ENCODE measurements at places on chromosomes 16 and 17. TPM values are rescaled to one million over a fixed set of nuclear protein-coding genes. Genes with fewer than 3 reads are reported as not detected.
A peak's percentile ranks its signal among the peaks of the same experiment; 100 is the strongest.

Gene TANC2
- total RNA-seq = 41.7 TPM

Gene GINS3
- total RNA-seq = 9.3 TPM

Gene MYH13
- 0.09 TPM for total RNA-seq

Gene KRT16
- not detected for total RNA-seq

Gene SLC7A5
- 7.4 TPM for total RNA-seq

Gene INO80E
- total RNA-seq = 83.7 TPM

Gene UBFD1
- total RNA-seq = 277 TPM

Gene LRRC75A
- 23.1 TPM for total RNA-seq

Gene SEPTIN12
- total RNA-seq = 1.7 TPM

Gene EPX
- not detected for total RNA-seq

Gene NOG
- total RNA-seq = 45.5 TPM

Gene EFCAB13
- total RNA-seq = 5.9 TPM

Gene TLCD3A
- 16.4 TPM for total RNA-seq

Gene CCDC137
- 16.9 TPM for total RNA-seq

- no peak for DNase-seq
Measured at GRCh38 chr17:43135454-43135819, 10.3 kb upstream of the BRCA1 start.

- DNase-seq = peak; percentile 69
Measured at GRCh38 chr16:52912565-52913173, 140.0 kb downstream of the CHD9NB start.

- DNase-seq = no peak
Measured at GRCh38 chr16:48597563-48598387, 12.2 kb downstream of the N4BP1 start.

DNA sequence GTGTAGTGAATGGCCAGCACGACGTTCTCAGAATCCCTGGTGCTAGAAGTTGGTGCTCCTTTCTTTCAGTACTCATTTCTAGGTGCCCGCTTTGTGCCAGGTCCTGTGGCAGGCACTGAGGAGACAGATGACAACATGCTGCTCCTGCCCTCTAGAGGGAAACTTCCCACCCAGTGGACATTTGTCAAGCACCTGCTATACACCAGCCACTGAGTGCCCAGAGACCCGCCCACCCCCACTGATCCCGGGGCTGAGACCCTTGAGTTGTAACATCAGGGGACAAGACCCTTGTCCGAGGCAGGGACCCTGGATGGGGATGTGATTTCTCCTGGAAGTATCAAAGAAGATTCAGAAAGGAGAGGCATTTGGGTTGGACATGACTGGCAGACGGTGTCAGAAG is 25.1 kb downstream of the UNC13D start:
- DNase-seq = no peak

GRCh38 chr17:27315796-27316465 is 22.0 kb downstream of the WSB1 start:
- DNase-seq = no peak

GRCh38 chr17:74161503-74161875 is 42.0 kb upstream of the RPL38 start:
- DNase-seq = no peak

- DNase-seq = no peak
Measured at GRCh38 chr16:13205352-13205751, 304.0 kb downstream of the SHISA9 start.

- DNase-seq = no peak
Measured at GRCh38 chr16:24139282-24139681, 116.9 kb upstream of the CACNG3 start.

DNA sequence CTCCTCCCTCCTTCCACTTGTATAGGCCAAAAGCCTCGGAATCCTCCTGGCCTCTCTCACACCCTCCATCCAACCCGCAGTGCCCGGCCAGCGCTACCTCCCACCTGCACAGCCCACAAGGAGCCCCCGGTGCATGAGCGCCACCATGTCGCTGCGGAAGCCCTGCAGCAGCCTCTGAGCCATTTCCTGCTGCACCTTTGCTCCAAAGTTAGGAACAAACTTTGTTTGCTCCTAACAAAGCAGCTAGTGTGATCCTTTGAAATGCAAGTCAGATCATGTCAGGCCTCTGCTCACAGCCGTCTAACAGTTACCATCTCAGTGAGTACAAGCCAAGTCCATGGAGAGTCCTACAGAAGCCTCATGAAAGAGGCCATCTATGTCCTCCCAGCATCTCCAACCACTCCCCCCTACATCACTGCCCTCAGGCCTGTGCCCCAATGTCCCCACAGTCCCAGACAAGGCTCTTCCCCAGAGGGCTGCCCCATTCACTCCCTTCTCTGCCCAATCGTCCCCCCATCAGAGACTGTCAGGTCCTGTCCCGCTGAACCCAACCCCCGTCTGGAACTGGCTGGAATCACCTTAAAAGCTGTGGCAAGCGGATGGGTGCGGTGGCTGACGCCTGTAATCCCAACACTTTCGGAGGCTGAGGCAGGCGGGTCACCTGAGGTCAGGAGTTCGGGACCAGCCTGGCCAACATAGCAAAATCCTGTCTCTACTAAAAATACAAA is 7.5 kb downstream of the DCAKD start:
- no peak for DNase-seq

DNA sequence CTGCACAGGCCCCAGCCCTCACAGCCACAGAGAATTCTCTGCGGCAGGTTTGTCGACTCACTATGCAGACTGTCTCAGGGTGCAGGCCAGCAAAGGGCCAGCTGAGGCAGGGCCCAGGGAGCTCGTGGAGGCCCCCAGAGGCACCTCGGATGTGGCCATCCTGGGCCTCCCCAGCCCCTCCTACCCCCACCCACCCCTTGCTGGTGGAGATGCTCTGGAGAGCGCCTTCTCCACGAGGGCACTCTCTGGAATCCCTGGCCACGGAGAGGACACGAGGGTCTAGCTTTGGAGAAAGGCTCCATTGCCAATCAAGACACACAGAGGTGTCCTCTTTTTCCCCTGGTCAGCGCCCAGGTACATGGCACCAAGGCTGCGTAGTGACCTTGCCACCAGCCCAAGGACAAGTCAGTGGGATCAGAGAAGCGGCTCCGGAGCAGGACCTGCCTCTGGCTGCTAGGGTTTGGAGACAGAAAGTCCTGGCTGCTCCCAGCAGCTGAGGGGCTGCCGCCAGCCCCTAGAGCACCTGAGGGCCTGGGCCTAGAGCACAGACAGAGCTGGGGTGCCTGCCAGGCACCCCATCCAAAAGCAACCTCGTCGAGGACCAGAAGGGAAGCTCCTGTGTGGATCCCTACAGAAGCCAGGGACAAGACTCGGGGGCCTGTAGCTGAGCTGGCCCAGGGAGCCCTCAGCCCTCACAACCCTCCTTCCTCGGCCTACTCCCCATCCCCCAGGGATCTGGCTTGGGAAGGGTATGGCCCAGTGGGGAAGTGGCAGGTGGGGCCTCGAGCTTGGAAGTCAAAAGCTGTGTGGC is 18.7 kb downstream of the ARL2BP start:
- no peak for DNase-seq

- no peak for DNase-seq
Measured at GRCh38 chr16:58536278-58536677, 21.0 kb downstream of the SETD6 start.

DNA sequence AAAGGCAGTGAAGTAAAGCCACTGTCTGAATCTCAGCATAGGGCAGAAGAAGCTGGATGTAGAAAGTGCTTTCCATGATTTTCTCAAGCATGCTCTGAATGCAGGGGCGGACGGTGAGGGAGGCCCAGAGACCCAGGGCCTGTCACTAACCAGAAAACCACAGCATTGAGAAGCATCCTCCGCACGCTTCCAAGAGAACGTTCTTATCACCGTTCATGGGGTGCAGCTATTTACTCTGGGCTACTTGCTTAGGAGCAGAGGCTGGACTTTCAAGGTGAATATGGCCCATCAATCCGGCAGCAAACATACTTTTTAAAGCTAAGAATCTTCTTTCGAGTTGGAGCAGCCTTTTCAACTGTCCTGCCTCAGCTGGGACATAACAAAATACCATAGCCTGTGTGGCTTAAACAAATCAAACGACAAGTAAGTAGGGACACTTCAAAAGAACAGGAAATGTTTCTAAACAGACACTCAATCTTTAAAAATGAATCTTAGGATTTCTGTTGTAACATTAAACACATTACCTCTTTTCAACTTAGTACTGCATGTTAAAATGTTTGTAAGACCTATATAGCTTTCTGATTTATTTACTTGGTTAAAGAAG is 46.5 kb upstream of the CDRT4 start:
- no peak for DNase-seq

GRCh38 chr16:72983241-72983640 is 64.7 kb downstream of the ZFHX3 start:
- no peak for DNase-seq

- DNase-seq = no peak
Measured at GRCh38 chr16:23847948-23848347, 12.2 kb downstream of the PRKCB start.

- no peak for DNase-seq
Measured at GRCh38 chr16:60815865-60816264, 1220.4 kb downstream of the CDH8 start.

- DNase-seq = peak; percentile 61
Measured at GRCh38 chr16:1048442-1049112, 24.0 kb upstream of the SSTR5 start.

GRCh38 chr17:80665792-80666191 is 121.2 kb downstream of the RPTOR start:
- no peak for DNase-seq

- DNase-seq = peak; percentile 78
Measured at GRCh38 chr16:55502801-55503366, 6.0 kb upstream of the LPCAT2 start.

DNA sequence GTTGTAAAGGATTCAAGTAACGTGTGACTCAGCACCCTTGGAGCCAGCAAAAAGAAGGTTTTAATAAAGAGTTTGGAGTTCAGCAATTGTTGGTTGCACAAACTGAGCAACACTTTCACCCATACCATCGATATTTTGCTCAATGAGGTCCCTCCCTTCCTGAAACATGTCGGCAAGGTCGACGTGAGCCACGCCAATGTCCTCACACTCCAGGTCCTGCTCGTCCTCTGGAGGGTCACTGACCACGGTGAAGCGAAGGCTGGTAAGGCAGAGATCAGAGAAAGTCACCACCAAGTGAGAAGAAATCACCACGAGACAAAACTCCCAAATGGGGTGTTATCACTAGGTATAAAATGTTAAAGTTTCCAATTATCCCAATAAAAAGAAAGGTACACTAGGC is 98.3 kb downstream of the RPGRIP1L start:
- DNase-seq = no peak

DNA sequence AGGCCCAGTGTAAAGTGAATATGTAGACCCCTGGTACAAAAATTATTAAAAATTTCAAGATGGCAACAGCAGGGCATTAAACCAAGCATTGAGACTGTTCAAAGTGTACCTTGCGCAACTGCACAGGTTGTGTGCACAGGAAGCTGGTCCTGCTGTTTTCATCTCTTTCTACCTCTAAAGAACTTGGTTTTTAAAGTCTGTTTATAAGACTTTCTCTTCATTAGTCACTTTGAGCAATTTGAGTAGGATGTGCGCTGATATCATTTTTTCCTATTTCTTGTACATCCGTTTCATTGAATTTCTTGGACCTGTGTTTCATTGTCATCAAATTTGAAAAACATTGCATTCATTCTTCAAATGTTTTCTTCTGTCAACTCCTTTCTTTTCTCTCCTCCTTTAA is 16.8 kb upstream of the PMP22 start:
- DNase-seq = peak; percentile 10

- DNase-seq = no peak
Measured at GRCh38 chr17:6688944-6689343, 24.2 kb downstream of the SLC13A5 start.

GRCh38 chr17:68365469-68365868 is 74.2 kb downstream of the ARSG start:
- no peak for DNase-seq

- no peak for DNase-seq
Measured at GRCh38 chr17:12737740-12738469, 51.4 kb upstream of the ARHGAP44 start.

DNA sequence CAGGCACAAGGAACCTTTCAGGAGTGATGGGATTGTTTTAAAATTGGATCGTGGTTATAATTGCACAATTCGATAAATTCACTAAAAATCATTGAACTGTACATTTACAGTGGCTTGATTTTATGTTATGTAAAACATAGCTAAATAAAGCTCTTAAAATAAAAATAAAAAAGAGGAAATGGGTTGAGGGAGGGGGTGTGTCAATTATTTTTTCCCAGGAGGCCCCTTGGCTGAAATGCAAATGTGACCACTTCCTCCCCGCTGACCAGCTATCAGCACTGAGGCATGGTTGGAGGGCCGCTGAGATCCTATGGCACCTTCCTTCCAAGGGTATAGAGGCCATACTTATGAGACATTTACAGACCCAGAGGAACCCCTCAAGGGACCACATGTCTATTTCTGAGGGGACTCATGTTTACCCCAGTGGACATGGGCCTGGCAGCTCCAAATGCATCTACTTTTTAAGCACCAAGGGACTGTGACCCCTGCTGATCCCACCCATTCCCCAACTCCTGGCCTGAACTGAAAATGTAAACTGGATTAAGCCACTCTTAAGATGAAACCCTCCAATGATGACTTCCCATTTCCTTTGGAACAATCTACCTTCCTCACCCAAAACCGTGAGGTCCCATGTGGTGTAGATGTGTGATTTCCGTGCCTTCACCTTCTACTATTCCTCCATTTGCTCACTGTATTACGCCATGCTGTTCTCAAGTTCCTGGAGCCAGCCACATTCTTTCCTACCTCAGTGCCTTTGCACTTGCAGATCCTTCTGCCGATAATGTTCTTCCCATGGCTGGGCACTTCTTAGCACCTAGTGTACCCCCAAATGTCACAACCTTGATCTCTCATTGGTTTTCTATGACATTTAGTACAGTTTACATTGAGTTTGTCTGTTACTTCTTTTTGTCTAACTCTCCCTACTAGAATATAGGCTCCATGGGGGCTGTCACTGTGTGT is 2.8 kb upstream of the IL21R start:
- no peak for DNase-seq

DNA sequence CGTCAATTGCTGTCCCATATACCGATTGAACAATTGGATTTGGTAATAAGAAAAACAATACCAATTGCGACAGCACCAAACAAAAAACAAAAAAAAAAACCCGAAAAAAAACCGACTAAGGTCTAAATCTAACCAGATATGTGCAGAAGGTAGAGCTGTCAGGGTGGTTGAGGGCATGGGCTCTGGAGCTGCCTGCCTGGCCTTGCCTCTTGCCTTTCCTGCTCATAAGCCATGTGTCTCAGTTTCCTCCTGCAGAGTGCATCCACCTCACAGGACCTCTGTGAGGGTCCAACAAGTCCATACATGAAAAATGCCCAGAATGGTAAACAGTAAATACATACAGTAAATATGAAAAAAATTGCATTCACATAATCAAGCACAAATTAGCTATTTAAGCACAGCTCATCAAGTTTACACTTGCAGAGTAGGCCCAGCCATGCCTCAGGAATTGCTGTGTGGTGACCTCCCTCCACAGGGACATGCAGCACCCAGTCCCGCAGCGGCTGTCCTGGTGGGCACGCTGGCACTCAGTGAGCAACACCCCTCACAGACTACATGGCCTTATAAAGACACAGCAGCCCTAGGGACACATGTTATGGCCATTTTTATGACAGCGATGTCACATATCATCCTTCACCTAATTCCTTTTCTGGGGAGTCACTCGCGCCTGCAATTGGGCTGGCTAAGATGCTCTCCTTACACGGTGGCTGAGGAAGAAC is 17.9 kb downstream of the TBC1D28 start:
- no peak for DNase-seq

Data from cardiac muscle cell (in vitro differentiated cells and primary cell).